Stimulated activated naive CD4-positive, alpha-beta T cell (primary cell): ENCODE measurements at places on chromosomes 11 and 22.

DNA sequence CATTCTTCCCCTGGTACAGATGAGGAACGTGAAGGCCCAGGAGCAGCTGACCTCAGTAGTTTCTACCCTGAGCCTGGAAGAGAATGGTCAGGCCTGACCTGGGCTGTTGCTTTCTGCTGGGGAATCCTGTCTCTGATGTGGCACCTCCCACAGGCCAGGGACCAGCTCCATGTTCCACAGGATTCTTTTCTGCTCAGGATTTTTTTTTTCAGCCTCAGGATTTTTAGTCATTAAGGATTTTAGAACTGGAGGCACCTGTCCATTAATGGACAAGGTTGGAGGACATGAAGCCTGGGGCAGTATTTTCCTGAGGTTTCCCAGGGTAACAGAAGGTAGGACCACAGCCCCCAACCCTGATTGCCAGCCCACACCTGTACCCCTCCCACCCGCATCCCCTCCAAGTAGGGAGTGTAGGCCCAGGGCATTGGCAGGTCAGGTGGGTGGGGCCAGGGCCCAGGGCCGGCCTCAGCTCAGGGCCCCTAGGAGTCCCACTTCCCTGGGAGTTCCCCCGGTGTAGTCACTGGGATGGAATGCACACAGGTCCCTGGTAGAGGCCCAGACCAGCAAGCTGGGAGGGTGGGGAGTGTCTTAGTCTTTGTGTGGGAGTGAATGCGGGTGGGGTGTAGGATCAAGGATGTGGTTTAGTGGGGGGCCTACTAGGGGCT lies 16.1 kb downstream of the BIK start:
- DNase-seq: no peak

GRCh38 chr11:11937957-11938356 lies 70.5 kb downstream of the DKK3 start:
- DNase-seq: no peak

- peak; percentile 58 for DNase-seq
These were observed 698 bp downstream of the PAK1 start for GRCh38 chr11:77472991-77473800.

DNA sequence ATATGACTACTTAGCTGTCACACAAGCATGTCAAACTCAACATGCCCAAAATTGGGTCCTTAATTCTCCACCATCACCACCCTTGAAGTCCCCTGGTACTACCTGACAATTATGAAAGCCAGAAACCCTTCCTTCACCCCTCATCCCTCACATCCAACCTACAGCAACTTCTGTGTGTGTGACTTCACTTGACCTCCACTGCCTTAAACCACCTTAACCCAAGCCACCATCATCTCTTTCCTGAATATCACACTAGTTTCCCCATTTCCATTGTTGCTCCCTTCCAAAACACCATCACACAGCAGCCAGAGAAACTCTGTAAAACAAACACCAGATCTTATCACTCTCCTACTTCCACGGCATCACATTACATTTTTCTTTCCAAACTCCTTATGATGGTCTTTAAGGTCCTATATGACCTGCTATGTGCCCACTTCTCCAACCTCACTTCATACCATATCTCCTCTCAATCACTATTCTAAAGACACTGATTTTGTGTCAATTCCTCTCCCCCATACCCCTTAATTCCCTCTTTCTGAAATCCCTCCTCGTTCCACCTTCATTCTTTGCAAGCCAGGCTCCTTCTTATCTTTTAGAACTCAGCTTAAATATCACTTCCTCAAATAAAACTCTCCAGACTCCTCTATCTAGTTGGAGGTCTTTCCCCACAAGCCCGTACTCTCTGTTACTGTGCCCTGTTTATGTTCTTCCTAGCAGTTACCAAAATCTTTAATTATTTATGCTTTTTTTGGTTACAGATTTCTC lies 124.9 kb downstream of the RBFOX2 start:
- DNase-seq: no peak

DNA sequence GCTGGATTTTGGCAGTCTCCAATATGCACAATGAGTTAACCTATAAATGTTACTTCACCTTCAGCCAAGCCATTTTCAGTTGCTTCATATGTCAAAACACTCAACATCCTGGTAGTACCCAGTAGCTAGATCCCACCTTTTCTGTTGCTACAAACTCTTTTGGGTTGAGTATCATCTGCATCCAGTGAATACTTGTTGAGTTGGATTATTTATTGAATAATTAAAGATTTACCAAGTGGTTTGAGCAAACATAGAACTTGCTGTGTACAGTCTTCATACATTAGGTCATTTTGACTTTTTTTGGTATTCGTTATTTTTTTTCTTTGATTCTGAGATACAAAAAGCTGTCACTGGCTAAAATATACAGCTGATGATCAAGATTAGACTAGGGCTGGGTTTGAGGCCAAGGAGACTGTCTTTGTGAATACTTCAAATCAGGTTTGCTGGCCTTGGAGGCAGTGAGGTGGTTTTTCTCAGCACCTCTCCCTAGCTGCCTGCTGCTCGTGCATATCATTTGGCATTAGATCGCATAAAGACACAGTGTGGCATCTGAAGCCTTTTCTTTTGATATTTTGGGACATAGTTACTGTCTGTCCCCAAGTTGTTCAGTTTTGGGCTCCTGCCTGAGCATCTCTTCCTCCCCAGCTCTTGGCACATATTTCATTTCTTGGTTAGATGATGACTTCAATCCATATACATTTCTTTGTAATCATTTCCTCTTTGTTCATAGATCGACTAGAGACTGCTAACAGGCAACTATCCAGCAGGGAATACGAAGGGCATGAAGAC lies 62.8 kb downstream of the AMOTL1 start:
- DNase-seq: no peak

DNA sequence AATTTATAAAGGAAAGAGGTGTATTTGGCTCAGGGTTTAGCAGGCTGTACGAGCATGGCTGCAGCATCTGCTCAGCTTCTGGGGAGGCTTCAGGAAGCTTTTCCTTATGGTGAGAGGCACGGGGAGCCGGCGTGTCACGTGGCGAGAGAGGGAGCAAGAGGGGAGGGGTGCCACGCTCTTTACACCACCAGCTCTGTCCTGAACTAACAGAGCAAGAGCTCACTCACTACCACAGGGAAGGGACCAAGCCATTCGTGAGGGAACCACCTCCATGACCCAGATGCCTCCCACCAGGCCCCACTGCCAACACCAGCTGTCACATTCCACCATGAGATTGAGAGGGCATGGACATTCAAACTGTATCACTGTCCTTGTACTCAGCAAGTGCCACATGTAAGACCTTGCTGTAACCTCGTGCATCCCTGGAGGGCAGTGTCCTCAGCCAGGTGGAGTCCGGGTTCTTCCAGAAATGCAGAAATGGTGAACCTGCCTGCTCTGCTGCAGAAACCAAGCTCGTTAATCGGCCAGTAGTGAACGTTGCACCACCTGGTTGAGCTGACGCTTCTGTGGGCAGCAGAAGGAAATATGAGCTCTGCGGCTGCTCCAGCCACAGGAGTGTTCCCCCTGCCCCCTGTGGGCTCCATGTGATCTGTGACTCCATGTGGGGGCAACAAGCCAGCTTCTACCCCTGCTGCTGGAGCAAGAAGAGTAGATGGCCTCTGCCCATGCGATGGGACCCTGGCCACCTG lies 368.6 kb downstream of the TBC1D22A start:
- DNase-seq: no peak

GRCh38 chr11:132111838-132112237 lies 741.4 kb downstream of the NTM start:
- DNase-seq: no peak

DNA sequence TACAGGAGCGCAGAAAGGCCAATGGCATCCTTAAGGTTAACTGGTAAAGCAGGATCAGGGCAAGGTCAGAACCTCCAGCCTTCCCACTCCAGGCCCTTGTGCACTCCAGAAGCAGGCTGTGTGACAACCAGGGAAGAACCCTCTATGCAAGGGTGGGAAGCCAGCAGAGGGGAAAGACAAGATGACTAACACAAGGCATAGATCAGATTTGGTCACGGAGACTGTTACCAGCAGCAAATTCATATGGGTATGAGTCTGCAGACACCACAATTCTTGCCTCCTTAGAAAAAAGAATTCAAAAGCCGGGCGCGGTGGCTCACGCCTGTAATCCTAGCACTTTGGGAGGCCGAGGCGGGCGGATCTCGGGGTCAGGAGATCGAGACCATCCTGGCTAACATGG lies 39.8 kb upstream of the MTNR1B start:
- no peak for DNase-seq

DNA sequence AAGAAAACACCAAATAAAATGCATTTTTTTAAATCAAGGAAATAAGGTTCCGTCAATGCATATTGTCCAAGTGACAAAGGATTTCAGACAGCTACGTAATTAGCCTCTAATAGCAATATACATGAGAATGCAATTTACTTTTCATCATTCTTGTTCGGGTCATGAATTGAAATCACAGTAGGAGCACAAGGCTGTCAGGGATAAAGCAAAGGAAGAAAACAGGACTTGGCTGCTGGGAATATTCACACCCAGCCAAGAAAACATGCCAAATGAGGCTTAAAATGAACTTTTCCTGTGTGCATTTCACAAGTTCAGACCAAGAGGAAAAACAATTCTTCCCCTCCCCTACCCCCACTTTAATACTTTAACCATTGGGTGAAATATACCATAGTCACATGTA lies 188.6 kb downstream of the CWF19L2 start:
- no peak for DNase-seq

GRCh38 chr11:16158426-16158994 lies 197.8 kb downstream of the SOX6 start:
- no peak for DNase-seq

DNA sequence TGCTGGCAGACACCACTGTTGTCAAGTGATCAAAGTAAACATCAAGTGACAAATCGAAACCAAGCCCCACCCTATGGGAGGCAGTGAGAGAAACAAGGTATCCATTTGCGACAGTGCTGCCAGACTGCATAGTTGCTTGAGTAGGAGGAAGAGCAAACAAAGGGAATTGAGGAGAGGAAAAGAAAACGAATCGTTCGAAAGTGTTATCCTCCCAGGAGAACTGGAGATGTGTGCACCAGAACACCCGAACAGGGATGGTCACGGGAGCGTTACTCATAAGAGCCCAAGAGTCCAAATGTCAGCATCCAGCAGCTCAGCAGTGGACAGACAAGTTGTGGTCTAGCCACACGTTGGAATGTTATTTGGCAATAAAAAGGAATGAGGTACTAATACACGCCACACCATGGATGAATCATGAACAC lies 58.4 kb upstream of the NUP50 start:
- DNase-seq: no peak

- no peak for DNase-seq
These were observed 378.5 kb downstream of the SHANK2 start for GRCh38 chr11:70873736-70874412.

GRCh38 chr11:8826139-8826786 lies 84.7 kb upstream of the AKIP1 start:
- no peak for DNase-seq

- DNase-seq: no peak
These were observed 45.2 kb upstream of the SLC5A12 start for GRCh38 chr11:26767060-26767459.

DNA sequence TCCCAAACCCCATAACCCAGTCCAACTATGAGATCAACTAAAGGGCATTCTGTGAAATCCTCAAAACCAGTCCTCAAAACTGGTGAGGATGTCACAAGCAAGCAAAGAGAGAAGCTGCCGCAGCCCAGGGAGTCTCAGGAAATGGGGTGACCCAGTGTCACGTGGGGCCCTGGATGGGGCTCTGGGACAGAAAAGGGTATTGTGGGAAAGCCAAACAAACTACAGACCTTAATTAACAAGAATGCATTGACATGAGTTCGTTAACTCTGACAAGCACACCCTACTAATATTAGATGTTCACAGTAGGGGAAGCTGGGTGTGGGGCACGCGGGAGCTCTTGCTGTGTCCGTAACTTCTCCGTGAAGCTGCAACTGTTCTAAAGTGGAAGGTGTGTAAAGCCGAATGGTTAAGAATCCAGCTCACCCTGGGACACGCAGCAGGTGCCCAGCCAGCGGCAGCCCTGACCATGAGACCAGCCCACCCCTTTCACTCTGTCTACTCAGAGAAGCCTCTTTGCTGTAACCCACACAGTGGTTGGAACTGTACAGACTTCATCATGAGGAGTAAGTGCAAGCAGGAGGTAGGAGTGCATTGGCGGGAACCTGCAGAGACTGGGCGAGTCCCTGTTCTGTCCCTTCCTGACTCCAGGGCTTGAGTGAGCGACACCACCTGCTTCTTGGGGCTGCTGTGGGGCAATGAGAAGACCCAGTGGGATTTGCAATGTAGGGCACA lies 17.9 kb downstream of the LINC01488 start:
- no peak for DNase-seq

DNA sequence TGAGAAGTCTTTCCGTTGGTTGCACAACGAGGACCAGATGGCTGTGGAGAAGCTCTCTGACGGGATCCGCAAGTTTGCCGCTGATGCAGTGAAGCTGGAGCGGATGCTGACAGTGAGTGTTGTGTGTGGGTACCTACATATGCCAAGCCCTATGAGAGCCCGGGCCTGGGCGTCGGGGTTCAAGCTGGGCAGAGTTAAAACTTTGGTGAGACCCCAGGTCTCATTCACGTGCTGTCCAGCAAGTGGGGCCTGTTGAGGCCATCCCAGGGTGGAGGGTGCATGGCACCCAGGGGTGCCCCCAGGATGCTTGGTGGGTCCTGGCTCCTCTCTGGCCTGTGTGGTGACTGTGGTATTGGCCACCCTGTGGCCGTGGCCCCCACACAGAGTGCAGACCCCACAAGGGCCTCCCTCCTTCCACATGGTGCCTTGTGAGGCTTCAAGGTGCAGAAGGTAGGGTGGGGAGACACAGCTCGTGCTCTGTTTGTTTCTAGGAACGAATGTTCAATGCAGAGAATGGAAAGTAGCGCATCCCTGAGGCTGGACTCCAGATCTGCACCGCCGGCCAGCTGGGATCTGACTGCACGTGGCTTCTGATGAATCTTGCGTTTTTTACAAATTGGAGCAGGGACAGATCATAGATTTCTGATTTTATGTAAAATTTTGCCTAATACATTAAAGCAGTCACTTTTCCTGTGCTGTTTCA lies 12.8 kb downstream of the GATD1 start:
- DNase-seq: no peak

DNA sequence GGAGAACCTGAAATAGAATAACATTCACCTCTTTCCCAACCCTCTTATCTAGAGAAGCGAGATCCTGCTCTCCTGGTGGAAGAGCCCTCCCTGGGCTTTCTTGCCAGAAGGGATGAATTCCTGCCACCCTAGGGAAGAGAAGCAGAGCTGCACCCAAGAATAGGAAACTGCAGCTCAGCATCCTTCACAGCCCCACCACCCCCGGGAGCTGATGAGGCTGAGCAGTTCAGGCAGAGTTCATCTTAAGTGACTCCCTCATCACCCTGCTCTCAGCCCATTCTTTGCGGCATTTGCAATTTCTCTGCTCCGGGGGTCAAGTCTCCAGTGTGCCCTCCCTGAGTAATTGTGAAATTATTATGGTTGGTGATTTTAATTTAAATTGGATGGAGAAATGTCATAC lies 514.9 kb downstream of the BUD13 start:
- no peak for DNase-seq

DNA sequence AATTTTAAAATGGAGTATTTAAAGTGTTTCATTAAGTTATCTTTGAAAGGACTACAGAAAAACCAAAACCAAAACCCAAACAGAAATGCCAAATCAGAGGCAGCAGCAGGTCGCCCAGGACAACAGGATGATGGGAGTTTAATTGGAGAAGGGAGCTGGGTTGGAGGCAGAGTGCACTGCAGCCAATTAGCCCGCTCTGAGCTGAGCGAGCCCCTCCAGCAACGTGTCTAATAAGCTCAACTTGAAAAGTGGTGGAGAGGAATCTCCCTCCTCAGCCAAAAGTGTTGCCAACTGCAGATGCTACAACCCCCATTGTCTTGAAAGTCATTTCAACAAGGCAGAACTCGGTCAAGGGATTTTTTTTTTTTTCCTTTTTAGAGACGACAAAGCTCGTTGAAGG lies 323.9 kb downstream of the CADM1 start:
- no peak for DNase-seq
